ENCODE measurements at places on chromosomes 12 and 14.

- DNase-seq, result no peak
These were observed 54.5 kb downstream of the CRACR2A start for GRCh38 chr12:3698218-3698974.

DNA sequence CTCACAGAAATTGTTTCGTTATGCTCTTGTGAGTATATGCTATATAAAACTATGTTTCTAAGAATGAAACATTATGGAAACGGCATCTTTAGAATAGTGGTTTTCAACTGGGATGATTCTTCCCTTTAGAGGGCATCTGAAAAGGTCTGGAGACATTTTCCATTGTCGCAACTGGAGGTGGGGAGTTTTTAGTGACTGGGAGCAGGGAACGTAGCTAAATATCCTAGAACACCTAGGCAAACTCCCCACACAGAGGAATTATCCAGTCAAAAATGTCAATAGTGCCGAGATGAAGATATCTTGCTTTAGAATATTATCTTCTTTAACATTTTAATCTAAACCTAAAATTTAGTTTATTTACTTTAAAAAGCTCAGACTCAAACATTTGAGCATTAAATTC, 486.1 kb upstream of the FOXG1 start:
- no peak for DNase-seq

- no peak for DNase-seq
These were observed 6.9 kb upstream of the NTS start for GRCh38 chr12:85866986-85867776.

- no peak for DNase-seq
These were observed 374.5 kb downstream of the RAD51B start for GRCh38 chr14:68193970-68194681.

- DNase-seq, result no peak
These were observed 827.9 kb downstream of the BCL11B start for GRCh38 chr14:98444077-98444476.

DNA sequence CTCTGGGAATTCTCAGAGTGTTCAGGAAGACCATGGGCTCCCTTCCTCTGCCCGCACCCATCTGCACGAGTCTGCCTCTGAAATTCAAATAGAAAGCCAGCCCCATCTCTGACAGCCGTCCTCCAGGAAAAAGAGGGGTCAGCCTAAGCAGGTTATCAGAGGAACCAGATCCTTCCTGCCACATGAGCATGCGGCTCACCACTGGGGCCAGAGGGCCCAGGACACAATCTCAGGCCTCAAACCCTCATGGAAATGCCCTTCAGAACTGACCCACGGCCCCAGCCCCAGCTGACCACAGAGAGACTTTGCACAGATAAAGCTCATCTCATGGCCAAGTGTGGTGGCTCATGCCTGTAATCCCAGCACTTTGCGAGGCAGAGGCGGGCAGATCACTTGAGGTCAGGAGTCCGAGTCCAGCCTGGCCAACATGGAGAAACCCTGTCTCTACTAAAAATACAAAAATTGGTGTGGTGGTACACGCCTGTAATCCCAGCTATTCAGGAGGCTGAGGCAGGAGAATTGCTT, 23.2 kb downstream of the PXN start:
- DNase-seq, result no peak

- DNase-seq, result no peak
These were observed 85.8 kb downstream of the ATP23 start for GRCh38 chr12:58026897-58027891.

GRCh38 chr14:69008421-69008884, 29.4 kb upstream of the ACTN1 start:
- no peak for DNase-seq
